Activated CD4-positive, alpha-beta T cell treated with anti-CD3 and anti-CD28 coated beads, Interleukin-2, amount 50 U/mL, for 24 hours (primary cell): ENCODE measurements at places on chromosomes 7 and 10.

- peak; percentile 47 for DNase-seq
These were observed 5.3 kb downstream of the FRMD4A start for GRCh38 chr10:14325325-14325955.

DNA sequence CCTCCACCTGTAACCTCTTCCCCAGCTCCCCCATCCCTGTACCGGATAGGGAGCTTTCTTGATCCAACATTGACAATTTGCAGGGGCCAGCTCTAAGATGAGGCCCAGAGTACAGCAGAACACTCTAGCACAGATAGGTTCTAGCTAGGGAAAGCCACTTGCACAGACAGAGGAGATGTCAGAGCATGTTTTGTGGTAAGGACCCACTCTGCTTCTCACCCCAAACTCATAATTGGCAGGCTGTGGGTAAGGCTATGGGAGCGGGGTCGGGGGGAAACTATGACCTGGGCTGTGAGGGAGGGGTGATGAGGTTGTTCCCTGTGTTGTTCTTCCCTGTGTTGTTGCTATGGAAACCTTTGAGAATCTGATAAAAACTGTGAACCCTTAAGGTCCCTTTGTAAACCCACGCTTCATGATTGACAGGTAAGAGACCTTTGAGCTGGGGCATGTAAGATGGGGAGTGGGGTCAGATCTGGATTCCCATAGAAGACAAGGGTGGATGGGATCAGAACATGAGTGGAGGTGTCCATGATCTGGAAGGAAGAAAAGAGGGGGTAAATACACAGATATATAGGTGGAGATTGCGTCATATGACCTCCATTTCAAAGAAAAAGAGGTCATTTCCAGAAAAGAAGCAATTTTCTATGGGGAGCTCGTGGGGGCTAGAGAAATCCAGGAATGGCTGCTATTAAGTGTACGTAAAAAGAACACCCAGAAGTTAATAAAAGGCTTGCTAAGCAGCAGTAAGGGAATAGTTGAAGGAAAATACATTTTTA, 4.0 kb downstream of the CALD1 start:
- DNase-seq: no peak

DNA sequence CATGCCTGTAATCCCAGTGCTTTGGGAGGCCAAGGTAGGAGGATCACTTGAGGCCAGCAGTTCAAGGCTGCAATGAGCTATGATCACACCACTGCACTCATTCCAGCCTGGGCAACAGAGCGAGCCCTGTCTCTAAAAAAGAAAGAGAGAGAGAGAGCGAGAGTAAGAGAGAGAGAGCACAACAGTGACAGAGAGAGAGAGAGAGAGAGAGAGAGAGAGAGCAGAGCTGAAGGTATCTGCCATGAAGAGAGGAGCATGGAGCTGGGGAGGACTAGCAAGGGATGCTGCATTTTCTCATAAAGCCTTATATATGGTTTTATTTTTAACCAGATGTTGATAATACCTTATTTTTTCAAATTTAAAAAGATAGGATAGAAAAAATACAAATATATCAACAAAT, 84.5 kb upstream of the RNF32 start:
- no peak for DNase-seq

GRCh38 chr7:115183431-115184057, 261.6 kb downstream of the MDFIC start:
- no peak for DNase-seq

- DNase-seq: no peak
These were observed 84.0 kb upstream of the SMNDC1 start for GRCh38 chr10:110388687-110389052.

GRCh38 chr7:49775065-49775948, 1.9 kb downstream of the VWC2 start:
- no peak for DNase-seq
